ENCODE measurements at places on chromosomes 6 and 20.
A peak's percentile ranks its signal among the peaks of the same experiment; 100 is the strongest.

- DNase-seq, result no peak
Measured at GRCh38 chr6:159380114-159380513, 210.9 kb downstream of the FNDC1 start.

- no peak for DNase-seq
Measured at GRCh38 chr6:121609281-121609680, 173.8 kb downstream of the GJA1 start.

DNA sequence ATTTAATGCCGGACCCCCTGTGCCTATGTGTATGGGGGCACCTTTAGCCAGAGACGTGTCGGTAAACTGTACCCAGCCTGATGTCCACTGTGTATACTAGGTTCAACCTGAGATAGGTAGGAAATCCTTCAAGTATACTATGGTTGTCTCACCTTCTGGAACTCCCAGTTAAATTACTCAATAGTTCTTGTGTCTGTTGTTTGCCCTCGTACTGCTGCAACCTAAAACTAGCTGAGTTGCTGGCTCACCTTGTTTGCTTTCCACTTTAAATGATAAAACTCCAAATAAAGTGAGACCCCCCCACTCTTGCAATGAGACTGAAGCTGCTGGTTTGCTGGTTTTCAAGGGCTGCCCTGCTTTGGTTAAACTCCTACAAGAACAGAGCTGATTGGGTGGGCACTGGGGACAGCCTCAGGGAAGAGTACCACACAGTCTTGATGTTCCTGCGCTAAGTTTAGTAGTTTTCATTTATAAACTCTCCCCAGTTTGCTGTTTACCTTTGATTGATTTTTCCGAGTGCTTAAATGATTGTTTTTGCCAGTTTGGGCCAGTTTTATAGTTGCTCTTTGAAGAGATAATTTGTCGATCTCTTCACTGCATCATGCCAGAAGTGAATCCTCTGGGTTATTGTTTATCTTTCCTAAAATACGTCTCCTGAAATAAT is 1281.8 kb upstream of the MAP3K7 start:
- DNase-seq, result no peak

- DNase-seq, result peak; percentile 28
Measured at GRCh38 chr6:142568857-142569597, 267.2 kb downstream of the ADGRG6 start.

DNA sequence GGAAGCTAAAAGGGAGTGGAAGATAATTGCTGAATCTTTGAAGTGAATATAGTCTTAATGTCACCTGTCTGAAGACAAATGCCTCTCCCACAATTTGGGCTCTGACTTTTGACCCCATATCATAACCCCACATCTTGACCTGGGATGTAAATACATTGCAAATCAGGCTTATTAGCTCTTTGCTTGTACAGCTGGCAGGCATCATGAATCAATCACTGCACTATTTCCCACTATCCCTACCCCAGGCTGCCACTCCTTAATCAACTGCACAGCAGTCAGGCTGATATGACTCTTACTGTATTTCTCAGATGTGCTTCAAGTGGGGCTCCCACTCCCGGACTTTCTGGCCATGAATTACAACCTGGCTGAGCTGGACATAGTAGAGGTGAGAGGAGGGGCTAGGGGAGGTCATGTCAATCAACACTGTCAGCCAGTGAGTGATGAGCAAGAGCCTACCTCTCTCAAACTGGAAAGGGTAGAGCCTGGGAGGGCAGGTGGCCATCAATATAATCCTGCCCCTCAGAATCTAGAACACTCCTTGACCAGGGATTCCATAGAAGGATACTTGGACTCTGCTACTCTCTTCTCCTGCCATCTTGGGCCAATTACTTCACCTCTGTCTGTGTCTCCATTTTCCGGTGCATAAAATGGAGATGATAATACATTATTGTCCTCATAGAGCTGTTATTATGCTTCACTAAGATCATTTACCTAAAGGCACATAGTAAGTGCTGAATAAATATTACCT is 10.5 kb upstream of the BPIFB3 start:
- no peak for DNase-seq

DNA sequence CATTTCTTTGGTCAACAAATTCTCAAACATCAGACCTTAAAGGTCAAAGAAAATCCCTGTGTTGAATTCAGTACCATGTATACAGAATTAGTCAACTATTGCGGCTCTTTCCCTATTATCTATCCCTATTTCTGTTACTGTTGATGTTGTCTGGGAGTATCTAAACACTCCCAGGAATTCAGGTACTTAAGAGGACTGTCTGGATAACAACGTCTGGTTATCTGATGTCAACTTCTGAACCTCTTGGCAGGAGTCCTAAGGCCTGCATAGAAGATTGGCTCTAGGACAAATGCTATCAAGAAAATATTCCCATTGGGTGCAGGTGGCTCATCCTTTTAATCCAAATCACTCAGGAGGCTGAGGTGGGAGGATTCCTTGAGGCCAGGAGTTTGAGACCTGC is 255.6 kb downstream of the KHDC1L start:
- no peak for DNase-seq

DNA sequence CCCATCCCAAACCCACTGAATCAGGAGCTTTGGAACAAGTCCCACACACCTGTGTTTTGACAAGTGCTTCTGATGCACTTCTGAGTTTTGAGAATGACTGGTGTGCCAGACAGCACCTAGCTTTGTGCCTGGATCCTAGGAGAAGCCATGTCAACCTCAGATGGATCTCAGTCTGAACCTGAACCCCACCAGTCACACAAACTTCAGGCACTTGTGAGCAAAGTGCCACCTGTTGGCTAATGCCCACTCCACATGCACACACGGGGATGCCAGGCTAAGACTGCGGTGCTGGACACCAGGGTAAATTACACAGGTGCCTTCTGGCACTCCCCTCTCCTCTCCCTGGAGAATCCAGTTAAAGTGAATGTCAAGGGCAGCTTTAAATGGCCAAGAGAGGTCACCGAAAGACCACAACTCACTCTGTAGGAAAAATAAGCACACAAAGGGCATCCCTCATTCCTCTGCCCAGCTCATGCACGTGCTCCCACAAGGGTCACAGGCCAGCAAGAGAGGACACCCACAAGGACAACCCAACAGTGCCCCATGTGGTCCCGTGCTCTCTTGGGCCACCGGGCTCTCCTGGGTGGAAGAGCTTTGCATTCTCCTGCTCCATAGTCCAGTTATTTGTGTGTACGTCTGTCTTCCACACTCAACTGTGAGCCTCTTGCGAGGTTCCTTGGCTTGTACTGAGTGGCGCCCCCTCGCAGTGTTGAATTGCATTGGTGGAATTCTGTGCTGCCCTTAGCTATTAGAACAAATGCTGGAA is 45.6 kb downstream of the TAF8 start:
- no peak for DNase-seq

DNA sequence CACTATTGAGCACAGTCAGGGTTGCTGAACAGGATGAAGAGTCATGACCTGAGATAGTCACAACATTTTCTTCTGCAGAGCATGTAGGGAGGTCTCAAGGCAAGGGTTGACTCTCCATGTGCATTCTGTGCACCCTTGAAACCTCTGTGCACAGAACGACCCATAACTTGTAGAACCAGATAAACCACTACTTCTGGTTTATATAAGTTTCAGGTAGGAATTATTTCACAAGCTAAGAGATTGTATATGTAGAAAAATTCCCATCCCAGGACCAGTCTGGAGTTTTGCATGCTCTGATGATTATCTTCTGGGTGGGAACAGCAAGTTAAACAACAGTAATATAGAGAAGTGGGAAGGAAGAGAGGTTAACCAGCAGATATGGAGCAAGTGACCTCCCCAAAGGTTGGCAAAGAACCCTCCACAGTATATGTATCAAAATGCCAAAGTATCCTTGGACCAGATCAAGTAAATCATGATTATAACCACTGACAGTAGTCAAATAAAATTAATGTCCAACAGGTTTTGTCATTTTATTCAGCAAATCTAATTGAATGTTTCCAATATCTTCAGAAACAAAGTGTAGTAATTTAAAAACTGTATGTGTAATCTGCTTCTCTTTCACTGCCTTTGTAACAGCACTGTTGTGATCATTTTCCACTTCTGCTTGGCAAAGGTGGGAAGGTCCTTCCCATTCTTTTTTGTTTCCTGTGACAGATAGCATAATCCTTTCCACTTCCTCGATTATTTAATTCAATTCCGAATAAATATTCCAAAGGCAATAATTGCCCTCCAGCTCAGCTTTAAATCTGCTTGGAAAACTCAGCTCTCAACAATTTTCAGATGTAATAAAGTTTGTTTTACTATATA is 104.4 kb downstream of the SYNE1 start:
- DNase-seq, result no peak

DNA sequence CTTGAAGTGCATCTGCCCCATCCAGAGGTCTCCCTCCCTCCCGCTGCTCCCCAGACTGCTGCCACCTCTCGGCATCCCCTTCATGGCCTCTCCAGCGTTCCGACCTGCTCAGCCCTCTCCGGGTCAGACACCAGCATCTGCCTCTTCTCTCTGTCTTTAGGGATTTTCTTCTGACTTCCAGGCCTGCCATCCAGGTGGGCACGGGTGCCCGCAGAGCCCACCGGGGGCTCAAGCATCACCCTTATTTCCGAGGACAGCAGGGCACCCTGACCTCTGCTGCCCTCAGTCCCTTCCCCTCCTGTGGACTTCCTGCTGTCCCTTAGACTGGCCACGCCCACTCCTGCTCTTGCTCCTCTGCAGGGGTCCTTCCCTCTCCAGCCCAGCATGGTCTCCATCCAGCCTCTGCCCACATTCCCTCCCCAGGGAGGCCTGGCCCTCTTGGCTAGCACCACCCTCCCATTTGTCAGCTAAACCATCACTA is 3.3 kb downstream of the NPEPL1 start:
- DNase-seq, result no peak

GRCh38 chr6:42693725-42694323 is 28.6 kb downstream of the PRPH2 start:
- DNase-seq, result no peak

- DNase-seq, result peak; percentile 7
Measured at GRCh38 chr6:68975064-68975463, 340.0 kb downstream of the ADGRB3 start.

- DNase-seq, result no peak
Measured at GRCh38 chr20:23393996-23394775, 27.1 kb downstream of the NAPB start.

- no peak for DNase-seq
Measured at GRCh38 chr20:5526516-5526915, 209.8 kb upstream of the PROKR2 start.

- DNase-seq, result no peak
Measured at GRCh38 chr6:137417396-137417795, 76.8 kb downstream of the OLIG3 start.

DNA sequence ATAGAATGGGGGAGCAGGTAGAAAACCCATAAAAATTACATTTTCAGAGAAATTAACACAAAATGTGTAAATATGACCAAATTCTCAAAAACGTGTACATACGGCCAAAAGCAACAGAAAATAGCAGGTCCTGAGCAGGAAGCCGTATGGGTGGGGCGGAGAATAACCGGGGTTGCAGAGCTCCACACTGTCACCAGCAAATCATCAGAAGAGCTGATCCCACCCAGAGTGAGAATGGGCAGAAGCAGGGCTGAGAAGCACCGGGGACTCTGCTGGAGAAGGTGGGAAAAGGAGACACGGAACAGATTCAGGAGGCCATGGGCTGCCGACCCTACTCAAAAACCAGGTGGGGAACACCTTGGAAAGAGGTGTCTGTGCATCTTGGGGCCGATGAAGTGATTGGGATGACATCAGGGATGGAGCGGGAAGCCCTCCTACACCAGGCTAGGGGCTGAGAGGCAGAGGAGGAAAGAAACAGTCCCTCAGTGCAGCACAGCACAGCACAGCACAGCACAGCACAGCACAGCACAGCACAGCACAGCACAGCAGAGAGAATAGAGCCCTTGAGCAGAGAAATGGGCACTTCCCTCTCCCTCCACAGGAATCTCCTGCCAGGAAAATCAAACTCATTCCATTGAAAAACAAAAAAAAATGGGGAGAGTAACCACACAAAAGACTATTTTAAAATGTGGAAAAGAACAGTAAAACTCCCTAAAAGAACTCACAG is 22.3 kb downstream of the STX7 start:
- no peak for DNase-seq

- no peak for DNase-seq
Measured at GRCh38 chr20:25243416-25243979, 4.4 kb upstream of the PYGB start.

DNA sequence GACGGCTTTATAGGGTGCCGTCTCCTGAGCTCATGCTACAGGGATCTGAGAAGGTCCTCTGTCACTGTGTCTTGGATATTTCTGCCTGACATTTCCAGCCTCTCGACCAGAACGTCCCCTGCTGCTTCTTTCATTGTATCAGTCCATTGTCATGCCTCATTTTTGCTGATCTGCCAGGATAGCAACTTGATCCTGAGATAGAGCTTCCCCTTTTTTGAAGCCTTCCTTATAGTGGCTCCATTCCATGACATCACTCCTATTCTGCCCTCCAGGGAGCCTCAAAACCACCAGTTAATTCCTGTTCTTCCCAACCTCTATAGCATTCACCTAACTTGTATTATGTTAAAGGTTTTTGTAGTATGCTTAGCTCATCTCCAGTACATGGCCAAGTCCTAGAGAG is 431.8 kb upstream of the NOX3 start:
- no peak for DNase-seq

- DNase-seq, result peak; percentile 91
Measured at GRCh38 chr6:155247618-155248007, 16.2 kb upstream of the CLDN20 start.

- no peak for DNase-seq
Measured at GRCh38 chr20:46083101-46083500, 6.7 kb downstream of the NCOA5 start.

DNA sequence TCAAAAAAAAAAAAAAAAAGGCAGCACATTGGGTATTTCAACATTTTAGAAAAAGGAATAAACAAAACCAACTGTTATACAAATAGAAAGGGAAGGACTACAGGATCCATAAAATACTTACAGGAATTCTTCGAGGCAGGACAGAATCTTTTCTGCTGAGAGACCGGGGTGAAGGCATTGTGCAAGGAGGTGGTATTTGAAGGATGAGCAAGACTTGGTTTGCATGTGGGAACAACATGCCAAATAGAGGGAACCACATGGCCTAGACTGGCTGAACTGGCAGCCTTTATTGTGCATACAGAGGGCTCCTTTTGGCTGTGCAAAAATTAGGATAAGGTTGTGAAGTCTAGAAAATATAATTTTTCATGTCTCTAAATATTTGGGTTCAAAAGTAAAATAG is 62.9 kb downstream of the SCAND1 start:
- no peak for DNase-seq

GRCh38 chr6:81204731-81205130 is 547.8 kb downstream of the TENT5A start:
- no peak for DNase-seq

- no peak for DNase-seq
Measured at GRCh38 chr6:13513626-13514502, 26.5 kb upstream of the GFOD1 start.

GRCh38 chr6:16851758-16852157 is 90.5 kb upstream of the ATXN1 start:
- no peak for DNase-seq

DNA sequence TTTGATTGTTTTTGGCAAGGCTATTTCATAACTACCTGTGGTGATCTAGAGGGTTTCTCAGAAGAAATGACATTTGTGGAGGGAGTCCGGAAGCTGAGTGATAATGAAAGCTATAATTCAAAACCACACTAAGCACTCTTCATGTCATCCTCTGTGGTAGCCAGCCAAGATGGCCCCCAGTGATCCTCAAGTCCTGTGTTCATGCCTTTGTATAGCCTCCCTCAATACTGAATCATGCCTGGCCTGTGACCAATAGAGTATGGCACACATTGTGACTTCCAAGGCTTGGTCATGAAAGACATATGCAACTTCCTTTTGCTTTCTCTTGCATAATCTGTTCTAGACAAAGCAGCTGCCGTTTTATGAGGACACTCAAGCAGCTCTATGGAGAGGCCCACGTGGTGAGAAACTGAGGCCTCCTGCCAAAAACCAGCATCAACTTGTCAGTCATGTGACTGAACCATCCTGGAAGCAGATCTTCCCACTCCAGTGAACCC is 12.8 kb upstream of the DNAAF9 start:
- peak; percentile 13 for DNase-seq
